Esophagus muscularis mucosa (tissue), 4 donors: ENCODE measurements at places on chromosomes 11 and 22. TPM values are rescaled to one million over a fixed set of nuclear protein-coding genes. Genes with fewer than 3 reads are reported as not detected.

Gene CASP1
- total RNA-seq: 5.2 TPM

- H3K36me3 ChIP-seq: peaks cover 4% of the 10 kb centered on the region
- no peak overlapping the region for H3K4me3 ChIP-seq
- H3K27me3 ChIP-seq: no peaks in the 10 kb centered on the region
- no peak overlapping the region for H3K27ac ChIP-seq
- H3K4me1 ChIP-seq: peaks cover 29% of the 10 kb centered on the region
Measured at GRCh38 chr11:73391665-73392064, 15.5 kb downstream of the RELT start.

Gene LDHAL6A
- total RNA-seq: not detected

DNA sequence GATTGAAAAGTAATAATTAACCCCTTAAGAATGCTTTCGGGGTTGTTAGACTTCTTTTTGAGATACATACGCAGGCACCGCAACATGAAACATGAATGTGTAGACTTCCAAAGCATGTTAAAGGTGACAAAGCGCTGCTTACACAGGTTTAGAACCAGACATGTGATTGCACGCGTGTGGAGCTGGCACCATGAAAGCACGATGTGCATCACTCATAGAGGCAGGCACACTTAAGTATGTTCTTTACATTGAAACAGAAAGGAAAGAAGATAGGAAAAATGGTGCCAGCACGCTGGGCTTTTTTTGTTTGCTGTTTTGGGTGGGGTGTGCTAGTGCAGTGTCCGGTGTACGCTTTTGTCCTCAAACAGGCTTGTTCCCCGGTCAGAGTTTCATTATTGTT lies 83.6 kb upstream of the PPARA start:
- peaks cover 3% of the 10 kb centered on the region for H3K36me3 ChIP-seq
- DNase-seq: no peak

DNA sequence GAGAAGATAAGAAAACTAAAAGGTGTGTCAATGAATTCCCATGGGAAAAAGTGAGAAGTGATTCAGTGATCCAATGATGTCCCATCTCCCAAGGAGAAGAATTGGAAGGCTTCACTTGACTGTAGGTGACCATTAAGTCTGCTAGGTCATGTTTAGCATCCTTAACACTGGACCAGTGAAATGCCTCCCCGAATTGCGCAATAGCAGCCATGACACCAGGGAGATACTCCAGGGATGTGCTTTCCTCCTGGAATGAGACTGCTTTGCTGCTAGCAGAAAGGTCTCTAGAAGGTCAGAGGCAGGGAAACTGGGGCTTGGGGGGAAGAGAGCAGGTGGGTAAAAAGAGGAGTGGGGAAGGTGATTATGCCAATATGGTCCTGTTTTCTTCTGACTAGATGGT lies 364.3 kb downstream of the OPCML start:
- H3K27ac ChIP-seq: no peak overlapping the region
- DNase-seq: no peak
- no peak overlapping the region for H3K4me3 ChIP-seq
- H3K36me3 ChIP-seq: no peaks in the 10 kb centered on the region
- H3K27me3 ChIP-seq: no peaks in the 10 kb centered on the region
- H3K4me1 ChIP-seq: peaks cover 3% of the 10 kb centered on the region

DNA sequence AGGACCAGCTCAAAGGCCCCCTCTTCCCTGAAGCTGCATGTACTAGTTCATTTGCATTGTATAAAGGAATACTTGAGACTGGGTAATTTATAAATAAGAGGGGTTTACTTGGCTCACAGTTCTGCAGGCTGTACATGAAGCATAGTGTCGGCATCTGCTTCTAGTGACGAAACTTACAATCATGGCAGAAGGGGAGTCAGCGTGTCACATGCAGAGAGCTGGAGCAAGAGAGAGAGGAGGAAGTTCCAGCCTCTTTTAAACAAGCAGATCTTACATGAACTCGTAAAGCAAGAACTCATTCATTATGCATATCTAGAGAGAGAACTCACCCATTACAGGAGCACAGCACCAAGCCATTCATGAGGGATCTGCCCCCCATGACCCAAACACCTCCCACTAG lies 7.1 kb upstream of the HMGXB4 start:
- no peak for DNase-seq
- no peak overlapping the region for H3K27ac ChIP-seq
- no peaks in the 10 kb centered on the region for H3K4me1 ChIP-seq
- H3K4me3 ChIP-seq: no peak overlapping the region
- H3K27me3 ChIP-seq: no peaks in the 10 kb centered on the region
